Cerebellum (tissue), 4 donors: ENCODE measurements at places on chromosomes 12 and 14. TPM values are rescaled to one million over a fixed set of nuclear protein-coding genes. Genes with fewer than 3 reads are reported as not detected.

The FAM222A gene
- 8.4 TPM for total RNA-seq

The MAPK1IP1L gene
- 30.8 TPM for total RNA-seq

The RHEBL1 gene
- total RNA-seq, result 0.91 TPM

DNA sequence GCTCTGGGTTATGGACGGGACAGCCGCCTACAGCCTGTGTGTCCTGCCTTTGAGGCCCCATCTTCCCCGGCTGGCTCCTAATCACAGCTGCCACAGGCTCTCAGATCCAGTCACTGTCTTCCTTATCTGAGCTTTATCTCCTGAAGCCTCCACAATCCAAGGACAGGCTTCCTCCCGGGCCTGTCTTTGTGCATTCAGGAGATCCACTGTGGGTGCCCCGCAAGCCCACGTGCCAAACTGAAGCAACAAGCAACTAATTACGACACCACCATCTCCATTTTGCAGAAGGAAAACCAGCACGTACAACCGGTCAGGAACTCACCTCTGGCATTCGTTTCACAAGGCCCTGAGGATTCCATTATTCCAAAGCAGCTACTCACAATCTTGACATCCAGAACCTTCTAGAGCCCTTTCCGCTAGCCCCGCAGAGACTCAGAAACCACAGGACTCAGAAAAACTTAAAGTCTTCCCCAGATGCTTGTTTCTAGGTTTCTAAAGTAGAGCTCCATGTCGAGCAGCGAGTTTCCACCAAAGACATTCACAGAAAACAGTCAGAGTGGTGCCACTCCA, 14.0 kb downstream of the SYNE3 start:
- DNase-seq, result no peak

- no peak for DNase-seq
These were observed 166.6 kb downstream of the PIWIL1 start for GRCh38 chr12:130504110-130504839.

- DNase-seq, result no peak
These were observed 63.5 kb downstream of the PRMT8 start for GRCh38 chr12:3554371-3555115.

The KRT71 gene
- total RNA-seq, result 0.18 TPM

DNA sequence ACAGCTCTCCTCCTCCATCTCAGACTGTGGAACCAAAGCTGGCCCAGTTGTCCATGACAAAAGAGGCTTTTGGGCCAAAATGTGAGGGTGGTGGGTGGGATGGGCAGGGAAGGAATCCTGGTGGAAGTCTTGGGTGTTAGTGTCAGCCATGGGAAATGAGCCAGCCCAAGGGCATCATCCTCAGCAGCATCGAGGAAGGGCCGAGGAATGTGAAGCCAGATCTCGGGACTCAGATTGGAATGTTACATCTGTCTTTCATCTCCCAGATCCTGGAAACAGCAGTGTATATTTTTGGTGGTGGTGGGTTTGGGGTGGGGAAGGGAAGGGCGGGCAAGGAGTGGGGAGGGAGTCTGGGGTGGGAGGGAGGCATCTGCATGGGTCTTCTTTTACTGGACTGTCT, 11.8 kb upstream of the TAMALIN start:
- DNase-seq, result no peak

DNA sequence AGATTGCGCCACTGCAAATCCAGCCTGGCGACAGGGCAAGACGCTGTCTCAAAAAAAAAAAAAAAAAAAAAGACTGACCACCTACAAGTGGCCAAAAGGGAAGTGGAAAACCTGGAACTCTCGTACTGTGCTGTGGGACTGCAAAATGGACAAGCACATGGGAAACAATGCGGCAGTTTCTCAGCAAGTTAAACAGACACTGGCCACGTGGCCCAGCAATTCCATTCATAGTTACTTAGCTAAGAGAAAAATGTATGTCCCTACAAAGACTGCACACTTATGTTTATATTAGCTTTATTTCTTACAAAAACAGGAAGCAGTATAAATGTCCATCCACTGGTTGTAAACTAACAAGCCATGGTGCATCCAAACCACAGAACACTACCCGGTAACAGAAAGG, 5.6 kb downstream of the CHFR start:
- no peak for DNase-seq

The OR11H6 gene
- not detected for total RNA-seq

DNA sequence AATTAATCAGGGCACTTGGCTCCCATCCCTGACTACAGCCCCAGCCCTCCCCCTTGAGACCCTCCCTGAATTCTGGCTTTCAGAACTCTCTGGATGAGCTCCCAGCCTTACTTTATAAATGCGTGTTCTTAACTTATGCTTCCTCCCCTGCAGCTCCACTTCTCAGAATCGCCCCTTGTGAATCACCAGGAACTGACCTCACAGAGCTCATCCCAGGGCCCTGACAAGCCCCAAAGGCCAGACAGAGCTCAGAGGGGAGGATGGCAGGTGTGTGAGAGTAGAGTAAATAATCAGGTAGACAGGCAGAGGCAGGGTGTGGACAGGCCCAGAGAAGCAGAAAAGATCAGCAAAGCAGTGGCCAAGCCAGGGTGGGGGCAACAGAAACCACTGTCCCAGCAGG, 68.2 kb upstream of the FOXN3 start:
- no peak for DNase-seq

DNA sequence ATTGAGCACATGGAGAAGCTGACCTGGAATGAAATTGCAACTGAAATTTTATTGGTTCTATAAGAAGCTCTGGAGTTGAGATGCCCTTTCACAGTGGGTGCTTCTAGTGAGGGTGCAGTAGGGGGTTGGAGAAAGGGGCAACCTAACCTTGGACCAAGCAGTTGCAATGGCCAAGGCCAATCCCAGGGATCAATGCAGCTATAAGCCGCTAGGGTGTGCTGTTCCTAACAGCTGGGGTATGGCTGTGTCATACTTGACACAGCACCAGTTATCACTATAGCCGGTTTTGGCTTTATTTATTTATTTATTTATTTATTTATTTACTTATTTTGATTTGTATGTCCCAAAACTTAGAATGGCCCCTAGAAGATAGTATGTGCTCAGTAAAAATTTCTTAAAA, 505.9 kb downstream of the FLRT2 start:
- no peak for DNase-seq

The SCNN1A gene
- total RNA-seq, result not detected
